ENCODE measurements at places on chromosomes 1 and 21. TPM values are rescaled to one million over a fixed set of nuclear protein-coding genes. Genes with fewer than 3 reads are reported as not detected.

Gene C1orf53
- total RNA-seq, result 10.1 TPM

GRCh38 chr1:206882555-206882954, 14.7 kb upstream of the IL24 start:
- DNase-seq, result no peak

- no peak for DNase-seq
Measured at GRCh38 chr1:86795316-86795715, 90.9 kb downstream of the SH3GLB1 start.

DNA sequence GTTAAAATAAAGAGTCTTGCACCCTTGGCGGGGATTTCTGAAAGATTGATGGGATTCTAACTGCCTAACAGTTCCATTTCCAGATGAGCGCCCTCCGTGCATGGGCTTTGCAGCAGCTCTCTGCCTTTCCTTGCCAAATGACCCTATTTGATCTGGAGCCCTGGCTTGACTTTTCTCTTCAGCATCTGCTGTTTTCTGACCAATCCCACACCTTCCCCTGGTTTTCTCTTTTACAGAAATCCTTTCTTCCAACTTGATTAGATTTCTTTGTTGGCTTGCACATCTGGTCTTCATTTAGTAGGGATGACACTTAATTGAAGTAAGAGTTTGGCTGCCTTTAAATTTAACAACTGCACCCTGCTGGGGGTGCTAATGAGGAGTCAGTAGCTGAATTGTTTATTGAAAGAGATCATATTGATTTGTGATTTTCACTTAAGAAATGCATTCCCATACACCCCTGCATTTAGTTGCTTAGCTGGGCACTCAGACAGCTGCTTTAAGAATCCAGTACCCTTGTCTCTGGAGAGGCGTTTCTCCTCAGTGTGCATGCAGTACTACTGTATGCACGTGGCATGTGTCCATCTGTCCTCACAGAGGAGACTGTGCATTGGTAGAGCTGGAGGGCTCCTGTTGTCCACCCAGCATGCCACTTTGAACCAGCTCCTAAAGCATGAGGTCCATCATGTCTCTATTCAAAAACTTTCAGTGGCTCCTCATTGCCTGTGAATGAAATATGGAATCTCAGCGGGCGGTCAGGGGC, 99.7 kb downstream of the NOS1AP start:
- DNase-seq, result no peak

GRCh38 chr1:227897704-227898438, 49.9 kb downstream of the WNT9A start:
- DNase-seq, result no peak

GRCh38 chr1:12472798-12473551, 145.0 kb downstream of the DHRS3 start:
- no peak for DNase-seq

Gene NES
- total RNA-seq, result 0.13 TPM

Gene ZBTB17
- total RNA-seq, result 52.2 TPM

DNA sequence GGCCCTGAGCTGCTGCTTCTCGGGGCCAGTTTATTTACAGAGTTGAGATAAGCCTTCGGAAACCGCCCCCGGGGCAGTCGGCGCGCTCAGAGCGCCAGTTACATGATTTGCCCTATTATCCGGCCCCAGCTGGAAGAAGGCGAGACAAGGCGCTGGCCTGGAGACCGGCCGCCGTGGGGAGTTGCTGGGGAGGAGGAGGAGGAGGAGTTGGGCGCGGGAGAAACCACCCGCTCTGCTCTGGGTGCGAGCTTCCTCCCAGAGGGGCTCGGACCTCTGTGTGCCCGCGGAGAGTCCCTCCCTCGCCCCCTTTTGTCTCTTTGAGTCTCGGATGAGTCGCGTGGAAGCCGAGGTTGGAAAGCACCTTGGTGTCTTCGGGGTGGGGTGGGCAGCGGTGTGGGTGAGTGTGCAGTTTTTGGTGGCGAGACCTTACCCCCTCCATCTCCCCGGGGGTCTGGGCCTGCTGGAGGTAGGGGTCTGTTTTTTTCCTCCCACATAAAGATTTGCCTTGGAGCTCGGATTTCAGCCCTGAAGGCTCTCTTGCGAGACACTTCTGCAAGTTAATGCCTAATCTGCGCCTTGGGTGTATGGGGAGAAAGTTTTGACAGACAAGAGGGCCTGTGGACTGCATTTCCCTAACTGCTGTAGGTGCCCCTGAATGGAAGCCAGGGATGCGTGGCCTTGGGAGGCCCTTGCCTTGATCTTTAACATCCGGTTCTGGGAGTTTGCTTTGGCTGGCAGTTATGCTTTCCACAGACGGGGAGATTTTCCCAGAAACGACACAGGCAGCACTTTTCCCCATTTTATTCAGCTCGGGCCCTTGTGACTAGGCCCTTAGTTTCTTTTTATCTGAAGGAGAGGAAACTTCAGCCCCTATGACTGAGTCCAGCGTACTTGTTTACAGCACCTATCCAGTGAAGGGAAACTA, 80.0 kb downstream of the NDUFS5 start:
- peak; percentile 61 for DNase-seq

DNA sequence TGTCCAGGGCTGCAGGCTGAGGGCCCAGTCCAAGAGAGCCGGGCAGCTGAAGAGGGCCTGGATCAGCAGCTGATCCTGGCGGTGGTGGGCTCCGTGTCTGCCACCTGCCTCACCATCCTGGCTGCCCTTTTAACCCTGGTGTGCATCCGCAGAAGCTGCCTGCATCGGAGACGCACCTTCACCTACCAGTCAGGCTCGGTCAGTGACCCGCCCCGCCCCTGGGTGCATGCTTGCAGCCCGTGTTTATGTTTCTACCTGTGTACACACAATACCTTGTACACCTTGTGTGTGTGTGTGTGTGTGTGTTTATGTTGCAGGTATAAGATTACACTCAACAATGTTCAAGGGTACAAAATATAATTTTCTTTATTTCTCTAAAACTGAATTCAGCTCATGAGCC, 13.0 kb downstream of the TIE1 start:
- DNase-seq, result no peak

GRCh38 chr1:10824821-10825540, 28.5 kb upstream of the CASZ1 start:
- DNase-seq, result peak; percentile 82

GRCh38 chr21:33578959-33579542, 9.4 kb downstream of the DONSON start:
- DNase-seq, result no peak

- DNase-seq, result peak; percentile 50
Measured at GRCh38 chr1:225919906-225920305, 4.1 kb downstream of the PYCR2 start.

Gene VCAM1
- total RNA-seq, result not detected

Gene PRRC2C
- total RNA-seq, result 46.7 TPM

DNA sequence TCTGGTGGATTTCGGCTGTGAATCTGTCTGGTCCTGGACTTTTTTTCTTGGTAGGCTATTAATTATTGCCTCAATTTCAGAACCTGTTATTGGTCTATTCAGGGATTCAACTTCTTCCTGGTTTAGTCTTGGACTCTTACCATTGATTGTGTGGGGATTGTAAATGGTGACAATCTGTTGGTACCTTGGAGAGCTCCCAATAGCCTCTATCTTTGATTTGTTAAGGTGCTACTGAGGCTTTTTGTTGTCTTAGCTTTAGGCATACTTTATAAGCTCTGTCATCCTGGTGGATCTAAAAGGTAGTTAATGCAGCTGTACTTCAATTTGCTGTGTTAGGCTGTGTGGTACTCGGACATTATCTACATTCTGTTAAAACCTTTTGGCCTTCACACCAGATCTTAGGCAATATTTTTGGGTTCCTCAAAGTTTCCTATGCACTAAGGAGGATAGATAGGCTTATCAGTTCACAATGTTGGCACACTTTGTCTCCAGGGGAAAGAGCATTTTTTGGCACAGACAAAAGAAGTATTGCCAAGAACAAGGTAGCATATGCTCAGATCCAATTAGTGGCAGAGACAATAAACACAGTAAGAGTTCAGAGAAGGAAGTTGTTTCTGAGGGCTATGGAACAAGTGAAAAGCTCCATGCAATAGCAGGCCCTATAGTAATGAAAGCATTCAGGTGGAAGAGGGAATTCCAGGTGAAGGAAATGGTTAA, 230.4 kb downstream of the PDE4B start:
- no peak for DNase-seq

DNA sequence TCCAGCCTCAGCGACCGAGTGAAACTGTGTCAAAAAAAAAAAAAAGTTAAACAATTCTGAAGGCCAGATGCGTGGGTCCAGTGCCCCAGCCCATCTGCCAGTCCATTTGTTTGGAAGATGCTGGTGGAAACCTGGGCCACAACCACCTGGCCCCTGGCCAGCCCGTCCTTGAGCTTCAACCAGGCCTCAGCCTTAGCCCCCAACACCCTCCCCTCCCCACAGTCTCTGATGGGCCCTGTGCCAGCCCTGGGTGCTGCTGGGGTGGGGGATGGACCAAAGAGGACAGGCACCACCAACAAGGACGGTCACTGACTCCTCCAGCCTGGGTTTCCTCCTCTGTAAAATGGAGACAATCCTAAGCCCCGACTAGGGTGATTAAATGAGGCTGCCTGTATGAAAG, 19.6 kb upstream of the PLEKHG5 start:
- DNase-seq, result no peak

Gene RNU1-3
- not detected for total RNA-seq

Gene CLCA4
- total RNA-seq, result not detected

- DNase-seq, result no peak
Measured at GRCh38 chr1:246151796-246152434, 355.2 kb downstream of the SMYD3 start.

DNA sequence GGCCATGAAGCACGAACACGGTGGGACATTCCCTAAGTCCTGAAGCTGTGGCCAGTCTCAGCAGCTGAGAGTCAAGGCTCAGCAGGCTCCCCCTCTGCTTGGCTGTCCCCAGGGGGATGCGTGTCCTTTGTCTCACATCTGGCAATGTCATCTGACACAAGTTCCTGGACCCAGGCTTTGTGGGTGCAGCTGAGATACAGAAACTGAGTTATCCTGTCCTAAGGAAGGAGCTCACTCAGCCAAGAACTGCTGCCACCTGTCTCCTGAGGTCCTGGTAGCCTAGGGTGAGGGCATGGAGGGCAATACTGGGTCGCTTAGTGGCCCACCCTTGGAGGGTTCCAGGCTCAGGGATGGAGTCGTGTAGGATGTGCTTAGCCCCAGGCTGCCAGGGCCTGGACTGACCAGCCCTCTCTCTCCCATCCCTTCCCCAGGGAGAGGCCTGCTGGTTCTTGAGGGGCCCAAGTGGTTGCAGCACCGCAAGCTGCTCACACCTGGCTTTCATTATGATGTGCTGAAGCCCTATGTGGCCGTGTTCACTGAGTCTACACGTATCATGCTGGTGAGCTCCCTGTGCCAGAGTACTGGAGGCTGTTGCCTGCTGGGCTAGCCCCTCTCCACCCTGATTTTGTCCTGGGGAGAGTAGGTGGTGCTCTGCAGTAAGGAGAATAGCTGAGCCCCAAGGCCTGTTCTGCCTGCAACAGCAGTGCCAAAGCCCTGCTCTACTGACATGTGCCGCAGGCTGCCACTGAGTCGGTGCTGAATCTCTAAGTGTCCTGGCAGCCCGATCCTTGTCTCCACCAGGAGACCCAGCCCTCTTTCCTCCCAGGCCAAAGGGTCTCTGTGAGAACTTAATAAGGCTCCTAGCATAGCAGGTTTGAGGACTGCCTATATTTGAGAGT, 13.5 kb downstream of the CYP4B1 start:
- DNase-seq, result no peak

Gene CFAP74
- not detected for total RNA-seq

Gene SERPINC1
- not detected for total RNA-seq

DNA sequence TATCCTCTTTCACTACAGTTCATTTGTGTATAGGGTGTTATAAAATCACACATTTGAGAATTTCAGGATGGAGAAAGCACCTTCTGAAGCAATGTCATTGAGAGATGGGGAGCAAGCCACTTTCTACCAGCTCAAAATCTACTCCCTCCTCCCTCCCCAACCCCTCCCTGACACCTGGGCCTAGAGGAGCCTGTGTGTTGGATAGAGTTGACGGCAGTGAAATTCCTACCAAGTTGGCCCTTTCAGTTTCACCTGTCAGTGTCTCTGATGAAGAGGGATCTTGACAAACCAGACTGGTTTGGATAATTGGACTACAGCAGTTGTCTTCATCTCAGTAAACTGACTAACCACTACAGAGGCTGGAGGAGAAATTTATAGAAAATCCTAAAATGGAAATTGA, 125.0 kb upstream of the HOOK1 start:
- no peak for DNase-seq

Gene CCDC181
- 1.5 TPM for total RNA-seq

Gene CACNA1S
- not detected for total RNA-seq

GRCh38 chr21:28632755-28633408, 359.8 kb downstream of the LTN1 start:
- peak; percentile 67 for DNase-seq

Gene S100A16
- 1,038 TPM for total RNA-seq

Gene SLAMF7
- 4.2 TPM for total RNA-seq

- peak; percentile 91 for DNase-seq
Measured at GRCh38 chr1:234730770-234731568, 121.0 kb upstream of the IRF2BP2 start.

Gene BECN2
- total RNA-seq, result not detected

Gene PLA2G2D
- total RNA-seq, result not detected

GRCh38 chr1:164633997-164634396, 75.0 kb downstream of the PBX1 start:
- DNase-seq, result no peak

- peak; percentile 81 for DNase-seq
Measured at GRCh38 chr1:201703621-201704438, 125.1 kb upstream of the IPO9 start.

- no peak for DNase-seq
Measured at GRCh38 chr1:203290261-203291089, 14.8 kb upstream of the BTG2 start.

DNA sequence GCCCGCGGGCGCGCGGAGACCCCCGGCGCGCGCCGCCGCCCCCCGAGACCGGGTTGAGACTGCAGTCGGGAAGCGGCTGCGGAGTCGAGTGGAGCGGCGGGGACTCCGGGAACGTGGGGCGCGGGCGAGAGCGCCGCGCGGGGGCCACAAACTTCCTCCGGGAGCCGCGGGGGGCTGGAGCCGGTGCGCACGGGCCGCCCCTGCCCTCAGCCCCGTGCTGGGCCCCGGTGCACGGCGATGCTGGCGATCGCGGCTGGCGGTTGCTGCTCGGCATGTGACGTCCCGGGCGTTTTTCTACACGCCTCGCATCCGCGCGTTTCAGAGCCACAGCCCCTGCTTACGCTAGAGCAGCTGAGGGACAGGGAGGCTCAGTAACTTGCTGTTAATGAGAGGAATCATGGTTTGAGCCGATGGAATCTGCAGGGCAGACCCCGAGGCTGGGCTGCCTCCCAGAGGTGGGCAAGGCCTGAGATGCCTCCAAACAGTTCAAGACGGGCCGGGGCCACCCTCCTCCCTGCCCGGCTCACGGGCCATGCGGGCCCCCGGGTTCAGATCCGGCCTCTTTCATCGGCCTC, 520 bp downstream of the TMEM201 start:
- peak; percentile 24 for DNase-seq

- DNase-seq, result no peak
Measured at GRCh38 chr1:3065797-3066196, 3.2 kb upstream of the PRDM16 start.
